KG1 (cell line): ENCODE measurements at places on chromosomes 7 and 10.

GRCh38 chr7:52992001-52992400 is 43.4 kb upstream of the POM121L12 start:
- DNase-seq: no peak

- no peak for DNase-seq
Measured at GRCh38 chr10:5862360-5862961, 27.2 kb downstream of the ANKRD16 start.

DNA sequence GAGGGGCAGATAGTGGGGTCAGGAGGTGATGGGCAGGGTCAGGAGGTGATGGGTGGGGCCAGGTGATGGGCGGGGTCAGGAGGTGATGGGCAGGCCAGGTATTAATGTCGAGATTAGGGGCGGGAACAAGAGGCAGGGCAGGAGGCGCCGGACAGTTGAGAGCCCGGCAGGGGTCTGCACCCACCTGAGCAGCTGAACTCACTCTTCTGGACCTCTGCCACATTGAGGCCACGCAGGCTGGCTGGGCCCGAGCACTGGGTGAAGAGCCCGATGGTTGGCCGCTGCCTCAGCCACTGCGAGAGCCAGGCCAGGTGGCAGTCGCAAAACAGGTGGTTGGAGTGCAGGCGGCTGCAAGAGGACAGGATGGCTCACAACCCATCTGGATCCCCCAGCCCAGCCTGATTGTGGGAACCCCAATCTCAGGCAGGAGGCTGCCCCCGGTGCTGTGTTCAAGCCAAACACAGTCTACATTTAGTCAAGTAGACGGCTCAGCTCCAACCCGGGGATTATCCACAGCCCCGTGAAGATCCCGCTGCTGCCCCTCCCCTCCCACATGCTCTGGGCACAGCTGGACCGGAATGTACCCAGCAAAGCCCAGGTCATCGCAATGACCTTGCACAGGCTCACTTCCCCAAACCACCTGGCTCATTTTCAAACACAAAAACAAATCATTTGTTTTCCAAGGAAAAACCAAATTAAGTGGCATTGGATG is 122.3 kb downstream of the SLIT1 start:
- DNase-seq: no peak

- no peak for DNase-seq
Measured at GRCh38 chr10:90917968-90918318, 2.9 kb downstream of the ANKRD1 start.

GRCh38 chr7:23246555-23246954 is at the start of gene GPNMB:
Gene GPNMB (plus strand): TSS chr7:23246775. CDS start chr7:23246858, 83 bp downstream.
- no peak for DNase-seq

DNA sequence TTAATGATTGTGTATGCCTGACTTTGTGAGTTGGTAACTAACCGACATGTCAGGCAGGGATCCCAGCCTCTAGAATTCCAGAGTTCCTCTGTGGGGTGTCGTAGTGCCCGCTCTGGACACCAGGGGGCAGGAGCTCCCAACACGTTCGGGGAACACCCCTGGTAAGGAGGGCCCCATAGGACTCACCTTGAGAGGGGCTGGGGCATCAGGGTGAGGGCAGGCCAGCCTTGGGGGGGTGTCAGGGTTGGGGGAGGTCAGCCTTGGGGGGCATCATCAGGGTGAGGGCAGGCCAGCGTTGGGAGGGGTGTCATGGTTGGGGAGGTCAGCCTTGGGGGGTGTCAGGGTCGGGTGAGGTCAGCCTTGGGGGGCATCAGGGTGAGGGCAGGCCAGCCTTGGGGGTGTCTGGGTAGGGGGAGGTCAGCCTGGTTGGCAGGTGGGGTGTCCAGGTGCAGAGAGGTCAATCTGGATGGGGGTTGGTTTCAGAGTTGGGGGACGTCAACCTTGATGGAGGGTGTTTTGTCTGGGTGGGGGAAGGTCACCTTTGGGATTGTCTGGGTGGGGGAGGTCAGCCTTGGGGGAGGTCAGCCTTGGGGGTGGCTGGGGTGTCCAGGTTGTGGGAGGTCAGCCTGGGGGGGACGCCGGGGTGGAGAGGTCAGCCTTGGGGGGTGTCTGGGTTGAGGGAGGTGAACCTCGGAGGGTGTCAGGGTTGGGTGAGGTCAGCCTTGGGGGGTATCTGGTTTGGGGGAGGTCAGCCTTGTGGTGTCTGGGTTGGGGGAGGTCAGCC is 45.6 kb upstream of the SUN1 start:
- peak; percentile 26 for DNase-seq

DNA sequence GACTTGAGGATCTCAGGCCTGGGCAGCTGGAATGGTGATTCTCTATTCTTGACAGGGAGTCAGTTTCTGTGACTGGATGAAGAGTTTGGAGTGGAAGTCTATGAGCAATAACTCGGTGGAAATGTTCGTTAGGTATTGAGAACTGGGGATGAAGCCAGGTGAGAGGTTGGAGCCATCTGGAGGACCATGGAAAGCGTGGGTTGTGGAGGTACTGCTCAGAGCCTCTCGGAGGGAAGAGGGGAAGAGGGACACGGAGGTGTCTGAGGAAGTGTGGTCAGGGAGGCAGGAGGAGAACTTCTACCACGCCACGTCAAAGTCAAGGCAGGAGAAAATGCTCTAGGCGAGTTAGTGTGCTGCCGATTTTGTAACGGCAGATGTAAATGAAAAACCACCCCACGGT is 430.7 kb downstream of the DPP6 start:
- no peak for DNase-seq
